ENCODE measurements at places on chromosomes 6 and 20. TPM values are rescaled to one million over a fixed set of nuclear protein-coding genes. Genes with fewer than 3 reads are reported as not detected.

The TRDN gene
- total RNA-seq = not detected

The IMPG1 gene
- total RNA-seq = not detected

The FAM83B gene
- total RNA-seq = 44.0 TPM

The COL11A2 gene
- total RNA-seq = 0.08 TPM

The OR2H1 gene
- total RNA-seq = not detected

The GMPR gene
- total RNA-seq = not detected

Measured in hair follicular keratinocyte (primary cell).